AG20443 (cell line): ENCODE measurements at places on chromosomes 5 and 9.

GRCh38 chr9:116190637-116191396 lies 37.2 kb downstream of the PAPPA start:
- DNase-seq = peak; percentile 55

DNA sequence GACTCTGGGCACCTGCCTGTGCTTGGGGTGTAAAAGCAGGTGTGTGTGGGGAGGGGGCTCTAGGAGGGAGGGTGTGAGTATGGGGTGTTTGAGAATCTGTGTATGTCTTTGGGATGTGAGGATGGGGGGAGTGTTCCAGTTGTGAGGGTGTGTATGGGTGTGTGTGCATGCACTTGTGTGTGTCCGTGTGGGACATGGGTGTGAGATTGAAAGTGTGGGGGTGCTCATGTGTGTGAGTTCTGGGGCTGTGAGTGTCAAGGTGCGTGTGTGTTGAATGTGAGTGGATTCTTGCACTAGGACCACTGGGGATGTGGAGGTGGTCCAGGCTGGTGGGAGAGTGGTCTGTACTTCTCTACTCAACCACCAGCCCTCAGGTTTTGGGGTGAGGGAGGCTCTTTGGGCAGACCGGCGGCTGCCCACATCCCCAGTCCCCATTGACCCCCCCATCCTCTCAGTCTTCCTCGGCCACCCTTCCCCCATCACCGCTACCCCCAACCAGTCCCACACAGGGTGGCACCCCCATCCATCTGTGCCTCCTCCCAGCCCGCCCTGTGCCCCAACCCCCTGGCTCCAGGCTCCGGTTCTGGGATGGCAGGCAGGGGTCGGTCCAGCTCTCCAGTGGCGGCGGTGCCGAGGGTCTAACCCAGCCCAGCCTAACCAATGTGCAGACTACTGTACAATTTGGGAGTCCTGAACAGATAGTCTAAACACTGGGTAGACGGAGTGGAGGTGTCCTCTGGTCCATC lies 31.5 kb downstream of the GOLGA2 start:
- DNase-seq = peak; percentile 33

GRCh38 chr5:151317871-151318270 lies 14.3 kb upstream of the SLC36A3 start:
- no peak for DNase-seq

DNA sequence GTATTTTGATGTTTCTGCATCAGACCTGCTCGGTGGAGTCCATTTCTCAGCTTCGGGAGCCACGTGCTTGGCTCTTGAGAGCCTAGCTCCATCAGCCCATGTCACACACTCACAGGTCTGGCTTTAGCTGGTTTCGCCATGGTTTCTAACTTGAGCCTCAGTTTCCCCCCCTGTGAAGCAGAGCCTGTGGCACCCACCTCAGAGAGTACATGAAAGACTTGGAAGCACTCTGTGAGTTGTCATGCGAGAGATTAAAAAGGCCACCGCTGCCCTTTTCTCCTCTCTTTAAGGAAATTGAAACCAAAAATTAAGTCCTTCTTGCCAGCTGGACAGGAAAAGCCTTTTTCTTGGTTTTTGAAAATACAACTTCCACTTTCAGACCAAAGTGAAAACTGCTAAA lies 8.8 kb downstream of the TENT4A start:
- DNase-seq = peak; percentile 40

DNA sequence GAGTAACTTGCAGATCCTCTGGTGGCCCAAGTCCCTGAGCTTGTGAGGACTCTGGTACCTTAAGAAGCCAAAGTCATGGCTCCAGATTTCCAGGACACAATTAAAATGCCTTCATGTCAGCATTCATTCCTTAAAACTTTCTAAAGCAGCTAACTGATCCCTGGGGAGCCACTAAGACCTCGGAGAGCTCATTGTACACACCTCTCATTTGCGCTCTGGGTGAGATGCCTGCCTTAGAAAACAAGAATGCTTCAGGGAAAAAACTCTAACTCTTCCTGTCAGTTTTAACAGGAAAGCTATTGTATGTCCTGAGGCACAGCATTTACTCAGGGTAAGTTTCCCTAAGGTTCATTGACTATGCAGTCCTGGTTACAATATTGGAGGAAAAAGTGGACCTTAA lies 285.0 kb downstream of the EFNA5 start:
- no peak for DNase-seq

DNA sequence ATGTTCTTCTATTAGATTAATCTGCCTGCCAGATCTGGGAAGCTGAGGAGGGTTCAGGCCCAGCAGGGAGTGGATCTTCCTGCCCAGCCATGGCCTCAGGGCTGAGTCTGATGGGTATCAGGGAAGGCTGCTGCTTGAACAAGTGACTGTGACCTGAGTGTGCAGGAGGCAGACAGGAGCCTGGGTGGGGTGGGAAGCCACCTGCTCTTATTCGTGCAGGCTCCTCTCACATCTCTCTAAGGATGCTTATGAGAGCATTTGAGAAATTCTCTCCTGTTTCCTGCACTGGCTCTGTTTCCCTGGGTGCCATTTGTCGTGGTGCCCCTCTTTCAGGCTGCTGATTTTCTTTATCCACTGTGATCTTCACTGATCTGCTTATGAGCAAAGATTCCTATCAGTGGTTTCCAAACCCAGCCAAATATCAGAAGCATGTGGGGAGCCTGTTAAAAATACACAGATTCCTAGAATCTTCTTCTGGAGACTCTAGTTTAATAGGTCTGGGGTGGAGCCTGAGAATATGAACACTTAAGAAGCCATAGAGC lies 2.1 kb downstream of the RGS3 start:
- no peak for DNase-seq

- peak; percentile 26 for DNase-seq
Observed at GRCh38 chr9:4547016-4547415, 56.7 kb downstream of the SLC1A1 start.

DNA sequence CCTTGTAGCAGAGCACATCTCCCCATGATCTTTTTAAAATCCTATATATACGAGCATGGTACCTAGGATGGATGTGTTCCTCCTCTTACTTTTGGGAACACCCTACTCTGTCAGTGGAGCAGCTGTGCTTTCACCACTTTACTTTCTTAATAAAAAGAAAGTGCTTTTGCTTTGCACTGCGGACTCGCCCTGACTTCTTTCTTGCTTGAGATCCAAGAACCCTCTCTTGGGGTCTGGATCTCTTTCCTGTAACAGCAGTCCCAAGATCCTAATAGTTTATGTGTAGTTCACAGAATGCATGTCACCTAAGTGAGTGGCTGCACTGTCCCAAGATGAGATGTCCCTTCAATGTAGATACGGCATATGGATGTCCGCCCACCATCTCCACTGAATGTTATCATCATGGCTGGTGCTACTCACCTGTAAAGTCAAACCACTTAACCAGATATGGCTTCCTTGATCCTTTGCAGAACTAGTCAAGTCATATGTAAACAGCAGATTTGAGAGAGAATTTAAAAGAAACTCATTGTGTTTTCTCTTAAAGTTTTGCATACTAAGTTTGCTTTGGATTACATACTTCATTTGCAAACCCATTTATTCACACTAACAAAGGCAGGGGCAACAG lies 1.9 kb downstream of the FGF1 start:
- no peak for DNase-seq

- peak; percentile 78 for DNase-seq
Observed at GRCh38 chr5:132883261-132883834, 9.9 kb downstream of the LEAP2 start.

GRCh38 chr9:114671605-114672004 lies 10.4 kb downstream of the TEX48 start:
- DNase-seq = no peak

DNA sequence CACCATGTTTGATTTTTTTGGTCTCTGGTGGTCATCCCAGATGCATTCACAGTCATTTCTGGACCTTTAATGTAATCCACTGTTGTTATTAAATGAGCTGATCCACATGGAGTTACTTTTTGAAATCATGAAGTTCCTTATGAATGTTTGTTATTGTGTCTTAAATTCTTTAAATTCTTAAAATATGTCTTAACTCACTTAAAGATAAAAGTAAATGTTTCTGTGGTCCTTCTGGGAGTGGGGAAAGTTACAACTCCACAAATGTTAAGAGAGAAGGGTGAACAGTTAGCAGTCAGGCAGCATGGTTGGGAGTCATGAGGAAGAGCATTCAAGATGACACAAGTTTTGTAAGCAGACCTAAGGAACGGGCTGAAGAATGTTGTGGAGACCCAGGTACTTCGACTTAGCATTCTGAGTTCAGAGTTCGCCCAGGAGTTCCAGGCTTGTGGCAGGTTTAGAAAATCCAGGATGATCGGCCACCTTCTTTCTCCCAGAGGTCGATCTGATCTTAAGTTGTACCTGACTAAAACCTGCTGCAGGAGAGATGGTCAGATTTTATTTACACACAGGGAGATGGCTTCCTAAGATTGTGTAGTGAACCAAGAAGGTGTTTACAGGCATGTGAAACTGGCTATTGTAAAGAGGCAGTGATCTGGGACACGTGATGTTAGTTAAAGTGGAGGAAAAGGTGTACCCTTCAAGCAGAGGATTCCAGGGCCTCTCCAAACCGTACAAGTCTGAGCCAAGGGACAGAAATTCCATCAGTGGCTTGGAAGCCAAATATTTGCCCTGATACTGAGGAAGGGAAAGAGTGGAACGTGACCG lies 17.2 kb downstream of the SLC1A1 start:
- no peak for DNase-seq

- DNase-seq = no peak
Observed at GRCh38 chr5:44821164-44821563, 12.4 kb downstream of the MRPS30 start.

- DNase-seq = no peak
Observed at GRCh38 chr9:18539203-18539693, 65.3 kb downstream of the ADAMTSL1 start.

DNA sequence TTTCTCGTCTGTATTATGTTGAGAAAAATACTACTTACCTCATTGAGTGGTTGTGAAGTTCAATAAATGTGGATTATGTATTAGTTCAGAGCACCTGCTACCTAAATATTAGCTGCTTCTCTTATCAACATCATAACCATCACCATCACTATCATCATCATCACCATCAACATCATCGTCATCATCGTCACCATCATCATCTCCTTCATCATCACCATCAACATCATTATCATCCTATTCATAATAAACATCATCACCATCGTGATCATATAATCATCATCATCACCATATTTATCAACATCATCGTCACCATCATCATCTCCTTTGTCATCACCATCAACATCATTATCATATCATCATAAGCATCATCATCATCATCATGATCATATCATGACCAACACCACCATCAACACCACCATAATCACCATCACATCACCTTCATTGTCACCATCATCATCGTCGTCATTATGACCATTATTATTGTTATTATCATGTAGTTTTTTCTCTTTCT lies 181.0 kb upstream of the ADCY2 start:
- DNase-seq = no peak

DNA sequence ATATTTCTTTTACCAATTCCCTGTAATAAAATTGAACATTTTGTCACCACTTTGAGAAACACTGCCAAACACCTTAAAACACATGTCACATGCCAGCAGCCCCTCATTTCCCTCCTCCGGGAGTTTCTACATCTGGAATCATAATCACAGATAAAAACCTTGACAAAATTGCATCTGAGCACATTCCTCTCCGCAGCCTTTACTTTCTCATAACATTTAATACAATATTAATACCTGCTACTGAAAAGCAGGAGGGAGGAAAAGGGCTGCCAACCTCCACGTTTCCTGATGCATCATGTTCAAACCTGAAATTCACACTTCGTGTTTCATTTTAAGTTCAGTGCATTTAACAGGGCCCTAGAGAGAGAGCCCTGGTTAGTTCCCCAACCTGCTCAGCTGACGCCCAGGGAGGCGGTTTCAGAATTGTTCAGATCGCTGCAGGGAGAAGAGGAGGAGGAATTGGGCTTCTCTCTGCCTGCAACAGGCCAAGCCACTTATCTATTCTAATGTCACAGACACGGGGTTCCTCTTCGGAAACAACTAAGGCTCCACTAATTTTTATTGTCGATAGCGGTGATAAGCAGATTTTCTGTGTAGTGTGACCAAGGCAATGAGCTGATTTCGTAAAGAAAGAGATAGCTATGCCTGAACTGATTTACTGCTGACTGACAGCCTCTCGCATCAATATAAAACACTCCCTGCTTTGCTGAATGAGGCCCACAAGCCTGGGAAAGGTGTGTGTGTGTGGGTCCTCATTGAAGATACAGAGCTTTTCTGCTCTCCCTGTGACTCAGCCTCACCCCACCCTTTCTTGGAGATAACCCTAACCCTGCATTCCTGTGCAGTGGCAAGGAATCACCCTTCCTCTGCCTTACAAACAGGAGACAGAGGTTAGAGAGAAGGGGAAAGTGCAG lies 4.9 kb upstream of the LHX2 start:
- no peak for DNase-seq

- no peak for DNase-seq
Observed at GRCh38 chr9:134791009-134791408, 89.6 kb upstream of the FCN2 start.

GRCh38 chr9:31733166-31733565 lies 651.3 kb upstream of the ACO1 start:
- DNase-seq = no peak

GRCh38 chr9:123523001-123523400 lies 167.0 kb downstream of the CRB2 start:
- DNase-seq = no peak

GRCh38 chr9:97895211-97895610 lies 27.1 kb downstream of the TRMO start:
- DNase-seq = no peak

DNA sequence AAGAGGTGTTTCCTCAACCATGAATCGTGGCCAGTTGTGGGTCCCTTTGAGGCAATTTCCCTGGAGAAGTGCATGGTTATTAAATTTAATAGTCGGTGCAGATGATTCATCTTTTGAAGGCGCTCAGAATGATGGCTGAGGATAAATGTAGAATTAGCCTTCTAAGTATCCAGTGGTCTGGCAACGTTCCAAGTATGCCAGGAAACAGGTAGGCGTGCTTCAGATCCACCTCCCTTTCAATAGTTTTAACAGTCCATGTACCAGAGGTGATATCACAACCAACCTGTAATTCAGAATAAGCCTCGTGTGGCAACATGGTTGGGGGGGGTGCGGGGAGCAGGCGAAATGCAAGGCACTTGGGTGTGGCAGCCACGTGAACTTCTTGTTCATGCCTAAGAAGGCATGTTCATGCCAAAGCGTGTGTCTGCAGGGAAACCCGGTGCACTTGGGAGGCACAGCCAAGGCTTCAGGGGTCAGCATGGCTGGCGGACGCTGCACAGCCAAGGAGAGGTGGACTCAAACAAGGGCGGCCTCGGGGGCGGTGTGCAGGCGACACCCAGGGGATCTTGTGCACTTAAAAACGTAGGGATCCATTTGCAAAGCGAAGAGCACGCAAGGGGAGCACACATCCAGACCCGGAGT lies 5.2 kb upstream of the NKD2 start:
- no peak for DNase-seq
